Activated naive CD8-positive, alpha-beta T cell treated with anti-CD3 and anti-CD28 coated beads, Interleukin-2, amount 50 U/mL, for 16 hours (primary cell): ENCODE measurements at places on chromosomes 11 and 22.

DNA sequence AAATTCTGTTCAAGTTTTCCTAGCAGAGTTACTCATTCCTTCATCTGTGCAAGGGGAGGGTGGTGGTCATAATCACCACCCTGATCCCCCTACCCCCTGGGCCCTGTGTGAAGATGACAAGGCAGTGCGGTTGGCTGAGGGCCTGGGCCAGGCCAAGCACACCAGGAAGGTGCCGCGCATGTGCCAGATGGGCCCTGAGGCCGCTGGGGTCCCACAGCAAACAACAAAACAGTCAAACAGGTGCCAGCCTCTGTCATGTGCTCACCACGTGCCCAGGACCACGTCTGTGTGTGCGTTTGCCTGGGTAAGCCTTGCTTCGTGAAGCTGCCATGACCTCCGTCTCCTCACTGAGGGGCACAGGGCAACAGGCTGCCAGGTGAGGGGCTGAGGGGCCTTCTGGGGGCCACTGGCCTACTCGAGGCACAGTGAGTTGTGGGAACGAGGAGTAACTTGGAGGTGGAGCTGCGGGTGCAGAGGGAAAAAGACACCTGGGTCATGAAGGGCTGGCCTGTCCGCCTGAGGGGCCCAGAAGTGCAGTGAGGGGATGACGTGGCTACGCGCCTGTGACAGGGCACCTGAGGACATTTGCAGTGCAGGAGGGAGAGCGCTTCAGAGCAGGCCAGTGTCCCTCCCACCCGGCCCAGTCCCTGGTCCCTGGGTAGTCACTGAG lies 25.8 kb downstream of the RSPH14 start:
- DNase-seq = no peak

DNA sequence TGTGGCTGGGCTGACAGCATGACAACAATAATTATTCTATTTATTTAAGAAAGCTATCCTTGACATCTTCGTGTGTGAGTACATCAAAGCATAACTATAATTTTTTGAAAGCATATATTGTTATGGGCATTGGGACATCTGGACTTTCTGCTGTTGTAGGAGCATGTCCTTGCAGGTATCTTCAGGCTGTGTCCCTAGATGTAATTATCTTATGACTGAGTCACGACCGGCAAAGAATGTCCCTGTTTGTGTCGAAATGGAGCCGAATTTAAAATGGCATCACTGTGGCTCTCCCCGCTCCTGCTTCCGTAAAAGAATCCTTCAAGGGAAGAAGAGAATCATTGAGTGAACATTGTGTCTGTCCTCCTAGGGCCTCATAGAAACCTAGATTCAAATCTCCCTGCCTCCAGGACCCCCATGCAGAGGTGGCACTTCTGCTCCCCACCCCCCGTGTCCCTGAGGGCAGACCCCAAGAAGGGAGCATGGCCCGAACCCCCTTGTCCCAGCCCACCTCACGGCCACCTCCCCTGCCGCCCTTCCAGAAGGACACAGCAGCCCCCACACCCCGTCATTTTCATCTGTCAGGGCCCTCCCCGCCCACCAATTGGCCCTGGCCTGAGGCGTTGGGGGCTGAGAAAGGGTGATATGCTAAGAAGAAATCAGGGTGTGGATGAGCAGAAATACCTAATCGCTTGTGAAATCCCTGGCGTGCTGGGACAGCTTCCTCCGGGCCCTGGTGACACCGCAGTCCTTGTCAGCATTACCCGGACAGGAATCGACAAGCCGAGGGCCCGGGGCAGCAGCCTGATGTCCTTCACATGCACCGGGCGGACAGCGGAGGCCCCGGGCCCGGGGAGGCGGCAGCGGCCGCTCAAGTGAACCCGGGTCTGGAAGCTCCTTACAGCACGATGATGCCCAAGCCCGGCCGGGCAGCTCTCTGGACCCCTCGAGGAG lies 48.6 kb upstream of the SLC22A12 start:
- no peak for DNase-seq

- no peak for DNase-seq
Measured at GRCh38 chr11:115151010-115151409, 353.2 kb downstream of the CADM1 start.

- DNase-seq = no peak
Measured at GRCh38 chr22:40030026-40030757, 35.4 kb downstream of the FAM83F start.

DNA sequence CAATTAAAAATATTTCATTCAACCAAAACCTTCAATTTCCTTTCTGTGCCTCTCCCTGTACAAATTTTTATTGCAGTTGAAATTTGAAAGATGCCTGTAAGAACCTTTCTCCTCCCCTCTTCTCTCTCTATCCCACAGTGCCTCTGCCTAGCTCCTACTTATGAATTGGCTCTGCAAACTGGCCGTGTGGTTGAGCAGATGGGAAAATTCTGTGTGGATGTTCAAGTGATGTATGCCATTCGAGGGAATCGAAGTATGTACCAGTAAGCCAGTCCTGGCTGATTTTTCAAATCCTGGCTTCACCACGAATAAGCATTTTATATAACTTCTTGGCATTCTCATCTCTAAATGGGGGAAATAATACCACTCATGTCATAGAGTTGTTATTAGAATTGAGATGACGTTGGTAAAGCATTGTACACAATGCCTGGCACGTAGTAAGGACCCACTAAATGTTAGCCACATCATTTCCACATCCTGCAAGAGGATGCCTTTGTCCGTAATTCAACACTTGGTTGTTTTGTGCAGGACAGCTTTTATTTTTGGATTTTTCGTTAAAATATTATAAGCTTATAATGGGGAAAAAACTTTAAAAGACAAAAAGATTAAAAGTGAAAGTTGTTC lies 6.0 kb downstream of the DDX25 start:
- no peak for DNase-seq

DNA sequence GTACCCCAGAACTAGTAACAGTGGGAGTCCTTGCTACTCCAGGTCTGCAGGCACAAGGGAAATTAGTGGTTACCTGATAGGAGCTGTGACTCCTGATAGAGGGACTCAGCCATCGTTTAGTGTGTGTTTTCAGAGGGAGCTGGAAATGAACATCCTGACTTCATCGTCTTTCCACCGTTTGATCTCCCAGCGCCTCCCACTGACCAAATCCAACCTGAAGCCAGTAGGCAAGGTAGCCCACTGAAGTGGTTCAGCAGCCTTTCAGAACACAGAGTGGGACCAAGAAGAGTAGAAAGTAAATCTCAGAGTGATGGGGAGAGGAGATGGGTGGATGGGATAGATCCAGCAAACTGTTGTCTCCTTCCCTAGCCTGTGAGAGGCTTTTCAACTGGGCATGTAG lies 385.9 kb downstream of the INSC start:
- DNase-seq = no peak

- no peak for DNase-seq
Measured at GRCh38 chr22:46911346-46911745, 148.9 kb downstream of the TBC1D22A start.

- DNase-seq = no peak
Measured at GRCh38 chr11:125542709-125543108, 26.6 kb upstream of the EI24 start.

- no peak for DNase-seq
Measured at GRCh38 chr11:135046556-135046955, 634.5 kb upstream of the B3GAT1 start.

GRCh38 chr11:131684111-131685060 lies 314.0 kb downstream of the NTM start:
- no peak for DNase-seq

DNA sequence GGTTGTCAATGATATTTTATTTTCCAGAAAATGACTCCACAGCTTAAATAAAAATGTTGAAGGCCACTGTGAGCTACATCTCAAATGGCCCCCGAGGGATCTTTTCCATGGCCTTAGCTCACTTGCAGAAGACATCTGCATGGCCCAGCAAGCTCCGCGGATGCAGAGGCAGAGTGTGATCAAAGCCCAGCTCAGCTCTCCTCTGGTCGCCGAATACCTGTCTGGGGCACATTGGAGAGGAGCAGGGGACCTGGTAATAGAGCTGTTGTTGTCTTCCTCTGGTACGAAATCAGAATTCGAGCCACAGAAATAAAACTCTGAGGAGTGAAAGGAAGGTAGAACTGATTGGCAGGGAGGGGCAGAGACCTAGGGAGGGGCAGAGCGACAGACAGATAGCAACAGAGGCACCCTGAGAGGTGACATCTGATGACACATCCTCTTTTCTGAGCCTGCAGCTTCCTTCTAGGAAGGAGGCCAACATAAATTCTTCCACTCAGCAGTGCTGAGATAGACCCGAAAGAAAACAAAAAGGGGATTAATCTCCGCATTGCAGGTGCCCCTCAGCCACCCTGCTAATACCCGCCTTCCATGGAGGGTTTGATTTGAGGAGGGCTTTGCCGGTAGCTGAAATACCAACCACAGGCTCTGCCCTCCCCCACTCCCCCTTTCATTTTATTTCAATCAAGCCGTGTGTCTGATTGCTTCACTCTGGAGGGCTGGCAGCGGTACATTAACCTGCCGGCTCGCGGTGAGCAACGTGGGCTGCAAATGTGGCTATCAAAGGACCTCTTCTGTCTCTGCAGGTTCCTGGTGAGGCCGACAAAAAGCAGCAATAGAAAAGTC lies 759.4 kb downstream of the OPCML start:
- DNase-seq = no peak

DNA sequence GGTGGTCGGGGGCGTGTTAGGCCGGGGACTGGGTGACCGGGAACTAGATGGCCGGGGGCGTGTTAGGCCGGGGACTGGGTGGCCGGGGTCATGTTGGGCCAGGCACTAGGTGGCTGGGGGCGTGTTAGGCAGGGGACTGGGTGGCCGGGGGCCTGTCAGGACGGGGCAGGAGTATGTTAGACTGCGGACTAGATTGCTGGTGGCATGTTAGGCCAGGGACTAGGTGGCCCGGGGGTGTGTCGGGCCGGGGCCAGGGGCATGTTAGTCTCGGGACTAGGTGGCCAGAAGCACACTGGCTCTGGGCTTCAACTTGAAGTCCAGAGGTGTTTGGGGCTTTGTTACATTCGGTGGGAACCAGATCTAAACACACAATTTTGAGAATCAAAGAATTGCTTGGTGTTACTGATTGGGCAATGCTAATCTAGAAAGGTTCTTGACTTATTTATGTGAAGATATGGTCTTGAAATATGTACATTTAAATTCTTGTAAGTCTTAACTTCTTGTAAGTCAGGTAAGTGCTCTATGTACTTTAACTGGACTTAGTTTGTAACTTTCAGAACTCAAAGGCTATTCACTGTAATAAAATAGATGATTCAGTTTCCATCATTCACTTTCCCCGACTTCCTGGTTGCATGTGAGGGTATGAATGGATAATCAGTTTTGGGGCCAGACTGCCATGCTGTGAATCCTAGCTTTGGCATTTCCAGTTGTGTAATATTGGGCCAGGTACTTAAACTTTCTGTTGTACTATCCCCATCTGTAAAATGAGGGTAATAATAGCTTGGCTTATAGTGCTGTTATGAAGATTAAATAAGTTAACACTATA lies 1.1 kb downstream of the EXT2 start:
- DNase-seq = no peak

GRCh38 chr11:62081378-62082291 lies 42.2 kb upstream of the INCENP start:
- peak; percentile 46 for DNase-seq
